ENCODE measurements at places on chromosomes 6 and 20.

DNA sequence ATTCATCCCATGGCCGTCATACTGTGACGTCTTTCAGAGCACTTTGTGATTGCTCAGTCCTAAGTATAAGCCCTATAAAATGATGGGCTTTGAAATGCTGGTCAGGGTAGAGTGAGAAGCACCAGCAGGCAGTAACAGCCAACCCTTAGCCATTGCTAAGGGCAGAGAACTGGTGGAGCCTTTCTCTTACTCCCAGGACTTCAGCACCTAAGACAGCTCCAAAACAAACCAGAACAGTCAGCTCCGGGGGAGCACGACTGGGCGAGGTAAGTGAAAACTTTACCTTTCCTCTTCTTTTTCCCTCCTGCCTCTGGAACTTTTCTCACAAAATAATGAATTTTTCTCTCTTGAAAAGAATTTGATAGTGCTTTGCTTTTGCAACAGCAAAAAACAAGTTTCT, at the start of gene VIP:
TSS of gene VIP (plus strand) at position 104 of the 400 bp plus-strand sequence. CDS start 1,381 bp downstream, outside the sequence.
- no peak for DNase-seq

DNA sequence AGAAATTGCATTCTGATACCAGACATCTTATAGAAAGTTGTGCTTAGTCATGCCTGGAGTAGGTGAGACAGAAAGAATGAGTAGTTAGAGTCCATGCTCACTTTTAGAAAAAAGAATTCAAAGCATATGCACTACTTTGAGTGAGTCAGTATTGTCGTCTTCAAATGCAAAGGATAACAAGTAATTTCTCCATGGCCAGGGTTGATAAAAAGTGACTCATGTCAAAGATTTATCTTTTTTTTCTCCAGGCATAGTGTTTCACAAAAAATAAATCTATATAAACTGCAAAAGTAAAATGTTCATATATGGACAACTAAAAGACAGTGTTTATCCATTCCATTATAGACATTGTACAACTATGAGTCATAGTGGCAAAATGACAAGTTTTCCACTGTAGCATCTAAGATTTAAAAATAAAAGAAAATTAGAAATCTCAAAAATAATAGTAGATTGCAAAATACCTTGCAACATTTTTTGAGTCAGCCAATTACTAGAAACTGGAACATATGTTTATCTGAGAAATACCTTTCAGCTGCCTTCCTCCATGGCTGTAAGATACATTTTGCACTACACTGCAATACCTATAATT, 329.6 kb downstream of the GRIK2 start:
- no peak for DNase-seq

DNA sequence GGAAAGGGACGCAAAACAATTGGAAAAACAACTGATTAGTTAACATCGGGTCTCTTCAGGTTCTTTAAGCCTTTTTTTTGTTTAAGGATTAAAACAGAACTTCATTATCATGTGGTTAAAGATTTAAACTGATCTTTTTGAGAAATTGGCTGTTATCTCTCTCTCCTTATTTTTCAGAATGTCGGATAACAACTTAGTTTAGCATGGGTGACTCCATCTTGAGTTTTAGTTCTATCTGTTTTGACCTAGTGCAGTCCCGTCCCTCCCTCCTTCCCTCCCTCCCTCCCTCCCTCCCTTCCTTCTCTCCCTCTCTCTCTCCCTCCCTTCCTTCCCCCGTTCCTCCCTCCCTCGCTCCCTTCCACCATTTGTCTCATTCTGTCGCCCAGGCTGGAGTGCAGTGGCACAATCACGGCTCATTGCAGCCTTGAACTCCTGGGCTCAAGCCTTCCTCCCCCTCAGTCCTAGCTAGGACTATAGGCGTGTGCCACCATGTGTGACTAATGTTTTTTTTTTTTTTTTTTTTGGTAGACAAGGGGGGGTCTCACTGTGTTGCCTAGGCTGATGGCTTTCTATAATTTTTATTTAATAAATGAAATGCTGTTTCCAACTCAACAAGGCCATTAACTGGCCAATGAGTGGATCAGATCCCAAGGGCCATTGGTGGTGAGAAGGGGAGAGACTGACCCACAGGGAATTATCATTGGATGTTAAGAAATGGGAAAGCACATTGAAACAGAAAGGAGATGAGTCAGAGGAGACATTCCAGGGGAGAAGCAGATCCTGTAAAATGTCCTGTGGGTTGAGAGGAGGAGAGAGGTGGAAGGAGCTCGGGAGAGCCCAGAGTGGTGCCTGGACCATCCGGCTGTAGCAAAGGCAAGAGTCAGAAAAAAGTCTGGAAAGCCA, 13.6 kb downstream of the BAK1 start:
- no peak for DNase-seq

DNA sequence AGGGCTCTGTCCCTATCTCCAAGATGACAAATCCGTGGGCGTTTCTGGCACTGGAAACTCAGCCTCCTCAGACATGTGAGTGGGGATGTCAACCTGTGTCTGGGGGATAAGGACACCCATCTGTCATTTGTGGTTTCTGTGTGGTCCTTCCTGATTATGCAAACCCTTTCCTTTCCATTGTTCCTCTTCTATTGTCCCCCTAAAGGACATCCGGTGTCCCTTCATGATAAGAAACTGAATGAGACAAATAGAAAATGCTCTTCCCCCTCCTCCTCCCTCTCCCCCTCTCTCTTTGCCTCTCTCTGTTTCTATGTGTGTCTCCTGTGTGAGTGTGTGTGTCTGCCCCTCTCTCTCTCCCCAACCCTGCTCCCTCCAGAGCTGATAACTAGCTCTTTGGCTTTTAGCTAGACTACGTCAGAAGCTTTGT, 11.5 kb upstream of the GLP1R start:
- no peak for DNase-seq

Data from central memory CD4-positive, alpha-beta T cell (primary cell).